ENCODE measurements at places on chromosomes 2 and 18.

GRCh38 chr18:48902856-48903601, 47.7 kb downstream of the SMAD7 start:
- no peak for DNase-seq

- DNase-seq = no peak
Observed at GRCh38 chr18:32803568-32803967, 30.7 kb upstream of the KLHL14 start.

GRCh38 chr2:112110966-112111365, 27.2 kb upstream of the FBLN7 start:
- DNase-seq = no peak

DNA sequence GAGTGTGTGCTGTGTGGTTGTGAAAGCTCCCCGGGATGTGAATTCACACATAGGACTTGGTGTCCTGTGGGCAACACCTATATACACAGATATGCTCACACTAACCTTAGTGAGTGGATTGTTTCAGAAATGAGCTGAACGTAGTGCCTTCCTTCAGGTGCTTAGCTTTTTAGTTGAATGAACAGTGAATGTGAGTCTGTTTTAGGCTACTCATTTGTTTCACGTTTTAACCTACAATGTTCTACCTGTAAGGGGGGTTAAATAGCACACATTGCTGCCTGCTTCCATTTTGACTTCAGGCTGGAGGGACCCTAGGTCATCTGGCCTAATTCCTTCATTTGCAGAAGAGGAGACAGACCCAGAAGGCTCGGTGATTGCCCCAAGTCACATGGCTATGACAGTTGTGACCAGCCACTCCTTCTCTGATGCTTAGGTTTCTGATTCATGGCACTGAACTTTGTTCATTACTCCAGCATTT, 1.0 kb downstream of the PLEK start:
- no peak for DNase-seq

DNA sequence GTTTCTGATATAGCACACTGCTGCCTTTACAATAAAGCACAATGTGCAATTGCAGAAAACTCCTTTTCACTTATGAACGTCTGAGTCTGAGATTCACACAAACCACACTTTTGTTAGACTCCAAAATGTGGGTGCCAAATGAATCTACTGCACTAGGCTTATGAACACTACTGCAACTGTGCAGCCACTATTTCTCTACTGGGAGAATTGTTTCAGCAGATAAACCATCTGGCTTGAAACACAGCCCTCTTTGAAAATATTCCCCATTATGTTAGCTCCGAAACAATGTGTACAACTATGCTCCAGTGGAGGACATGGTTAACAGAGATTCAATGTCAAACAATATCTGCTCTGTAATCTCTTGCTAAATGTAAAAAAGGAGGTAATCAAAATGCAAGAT, 188.7 kb upstream of the ZEB2 start:
- no peak for DNase-seq

GRCh38 chr2:28546242-28546641, 50.4 kb downstream of the PLB1 start:
- no peak for DNase-seq

DNA sequence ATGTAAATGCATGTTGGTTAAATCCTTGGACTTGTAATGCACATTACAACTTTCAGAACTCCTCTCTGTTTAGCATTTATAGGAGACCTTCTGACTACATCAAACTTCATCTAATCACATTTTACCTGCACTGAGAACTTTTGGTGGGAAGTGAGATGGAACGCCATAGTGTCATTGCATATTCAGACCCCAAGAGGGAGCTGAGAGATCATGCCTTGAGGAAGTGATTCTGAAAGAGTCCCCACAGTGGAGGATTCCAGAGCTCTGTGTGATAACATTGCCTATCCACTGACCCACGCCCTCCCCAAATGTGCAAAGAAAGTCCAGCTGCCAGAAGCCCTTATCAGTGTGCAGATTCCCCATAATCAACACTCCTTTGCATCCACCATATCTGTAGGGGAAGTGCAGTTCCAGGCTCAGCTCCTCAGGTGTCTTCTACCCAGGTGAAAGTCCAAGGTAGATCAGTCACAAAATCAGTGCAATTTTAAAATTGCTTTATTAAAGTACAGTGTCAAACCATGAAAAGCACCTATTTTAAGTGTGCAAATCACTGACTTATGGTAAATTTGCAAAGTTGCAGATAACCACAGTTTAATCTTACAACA, 212.4 kb downstream of the RPIA start:
- no peak for DNase-seq

DNA sequence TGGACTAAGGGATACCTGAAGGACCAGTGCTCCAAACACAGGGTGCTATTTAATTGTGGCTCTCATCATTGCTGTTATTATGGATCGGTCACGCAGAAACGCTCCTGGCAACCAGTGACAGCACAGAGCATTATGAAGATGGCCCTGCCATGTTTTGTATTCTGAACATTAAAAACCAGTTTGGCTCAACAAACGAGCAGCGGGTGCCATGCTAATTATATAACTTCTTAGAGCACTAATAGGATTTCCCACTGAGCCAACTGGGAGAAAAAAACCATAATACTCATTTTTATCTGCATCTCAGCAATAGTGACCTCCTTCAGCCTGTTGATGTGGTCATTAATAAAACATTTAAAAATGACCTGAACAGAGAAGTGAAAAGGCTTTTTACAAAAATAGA, 212.8 kb downstream of the STK39 start:
- no peak for DNase-seq

GRCh38 chr2:219658874-219659273, 31.4 kb downstream of the SLC4A3 start:
- no peak for DNase-seq

GRCh38 chr2:60318544-60318943, 234.9 kb downstream of the BCL11A start:
- DNase-seq = no peak

DNA sequence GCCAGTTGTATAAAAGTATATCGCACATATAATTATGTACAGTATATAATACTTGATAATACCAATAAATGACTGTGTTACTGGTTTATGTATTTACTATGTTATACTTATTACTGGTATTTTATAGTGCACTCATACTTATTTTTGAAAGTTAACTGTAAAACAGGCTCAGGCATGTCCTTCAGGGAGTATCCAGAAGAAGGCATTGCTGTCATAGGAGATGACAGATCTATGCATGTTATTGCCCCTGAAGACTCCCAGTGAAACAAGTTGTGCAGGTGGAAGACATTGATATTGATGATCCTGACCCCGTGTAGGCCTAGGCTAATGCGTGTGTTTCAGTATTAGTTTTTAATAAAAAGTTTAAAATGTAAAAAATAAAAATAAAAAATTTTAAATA, 20.3 kb upstream of the ASXL3 start:
- no peak for DNase-seq

DNA sequence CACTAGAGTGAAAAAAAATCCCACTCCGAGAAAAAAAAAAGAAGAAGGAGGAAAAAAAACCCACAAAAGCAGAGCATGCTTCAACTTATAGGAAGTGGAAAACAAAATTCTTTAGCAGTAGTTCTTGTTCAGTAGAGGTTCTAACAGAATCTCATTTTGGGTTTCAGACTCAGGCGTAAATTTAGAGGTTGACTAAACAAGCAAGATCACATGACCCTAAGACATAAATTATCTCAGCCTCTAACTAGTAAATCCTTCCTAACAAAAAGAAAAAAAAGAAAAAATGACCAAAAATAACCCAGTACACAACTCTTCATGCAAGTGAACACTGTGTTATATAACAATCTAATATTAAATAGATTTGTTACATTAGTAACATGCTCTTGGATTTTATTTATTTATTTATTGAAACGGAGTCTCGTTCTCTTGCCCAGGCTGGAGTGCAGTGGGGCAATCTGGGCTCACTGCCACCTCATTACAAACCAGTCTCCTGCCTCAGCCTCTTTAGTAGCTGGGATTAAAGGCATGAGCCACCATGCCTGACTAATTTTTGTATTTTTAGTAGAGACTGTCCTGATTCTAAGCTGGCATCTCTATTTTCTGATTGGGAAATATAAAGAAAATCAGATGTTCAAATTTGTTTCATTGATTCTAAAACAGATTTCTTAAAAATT, 35.4 kb downstream of the PPP4R3B start:
- DNase-seq = no peak

DNA sequence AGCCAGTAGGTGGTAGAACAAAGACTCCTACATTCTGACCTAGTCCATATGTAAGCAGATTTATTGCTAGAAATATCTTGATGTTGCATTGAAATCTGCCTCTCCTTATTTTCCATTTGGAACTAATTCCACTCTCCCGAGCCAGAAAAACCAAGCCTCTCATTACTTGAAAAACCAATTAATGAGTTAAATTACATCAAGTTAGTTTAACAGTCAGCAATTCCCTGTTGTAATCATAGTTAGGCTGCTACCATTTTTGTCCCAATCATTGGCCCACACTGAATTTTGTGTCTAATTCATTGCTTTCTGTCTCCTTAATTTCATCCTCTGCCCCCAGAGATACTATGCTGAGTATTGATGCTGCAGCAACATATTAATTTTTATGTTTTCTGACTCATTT, 168.3 kb upstream of the TNP1 start:
- DNase-seq = no peak

- DNase-seq = no peak
Observed at GRCh38 chr18:27778441-27778840, 398.5 kb downstream of the CDH2 start.

DNA sequence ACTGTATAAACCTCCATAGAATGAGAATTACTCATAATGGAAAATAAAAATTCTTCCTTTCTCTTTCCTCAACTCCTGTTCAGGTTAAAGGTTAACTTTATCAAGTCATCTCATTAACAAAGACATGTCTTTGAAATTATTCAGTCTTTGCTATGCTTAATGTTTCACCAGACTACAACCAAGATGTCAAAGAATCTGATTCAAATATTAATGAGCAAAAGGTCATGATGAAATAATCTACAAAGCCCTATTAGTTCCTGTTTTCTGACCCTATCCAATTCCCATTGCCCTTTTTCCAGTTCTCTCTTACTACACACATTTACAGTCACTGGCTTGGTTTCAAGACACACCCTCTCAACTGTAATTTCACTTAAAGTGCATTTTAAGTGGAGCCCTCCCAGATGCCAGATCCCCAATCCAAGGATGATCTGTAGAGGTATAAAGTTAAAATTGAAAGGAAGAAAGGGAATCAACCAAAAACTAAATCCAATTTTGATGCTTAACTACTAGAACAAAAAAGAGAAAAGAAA, 246.9 kb upstream of the CYP26B1 start:
- no peak for DNase-seq

DNA sequence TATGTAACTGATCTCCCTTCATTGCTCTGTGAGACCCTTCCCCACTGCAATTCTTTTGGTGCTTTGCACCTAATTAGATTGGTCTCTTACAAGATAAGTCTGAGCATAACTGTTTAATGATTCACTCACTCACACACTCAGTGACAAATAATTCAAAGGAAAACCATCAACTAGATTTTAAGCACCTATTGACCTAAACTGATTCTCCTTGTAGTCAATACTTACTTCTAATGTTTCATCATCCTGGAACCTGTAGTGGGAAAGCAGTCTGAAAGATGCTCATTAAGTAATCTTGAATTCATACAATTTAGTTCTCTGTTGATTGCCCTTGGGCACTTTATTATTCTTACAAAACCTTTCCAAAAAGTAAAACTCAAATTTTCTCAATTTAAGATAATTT, 74.3 kb upstream of the COL5A2 start:
- no peak for DNase-seq

GRCh38 chr2:117693154-117693553, 121.3 kb upstream of the DDX18 start:
- no peak for DNase-seq

GRCh38 chr2:146927080-146927711, 917.6 kb upstream of the ACVR2A start:
- no peak for DNase-seq

- DNase-seq = no peak
Observed at GRCh38 chr18:21557607-21558253, 42.8 kb downstream of the ESCO1 start.

- no peak for DNase-seq
Observed at GRCh38 chr18:59760212-59760611, 63.0 kb upstream of the CCBE1 start.

DNA sequence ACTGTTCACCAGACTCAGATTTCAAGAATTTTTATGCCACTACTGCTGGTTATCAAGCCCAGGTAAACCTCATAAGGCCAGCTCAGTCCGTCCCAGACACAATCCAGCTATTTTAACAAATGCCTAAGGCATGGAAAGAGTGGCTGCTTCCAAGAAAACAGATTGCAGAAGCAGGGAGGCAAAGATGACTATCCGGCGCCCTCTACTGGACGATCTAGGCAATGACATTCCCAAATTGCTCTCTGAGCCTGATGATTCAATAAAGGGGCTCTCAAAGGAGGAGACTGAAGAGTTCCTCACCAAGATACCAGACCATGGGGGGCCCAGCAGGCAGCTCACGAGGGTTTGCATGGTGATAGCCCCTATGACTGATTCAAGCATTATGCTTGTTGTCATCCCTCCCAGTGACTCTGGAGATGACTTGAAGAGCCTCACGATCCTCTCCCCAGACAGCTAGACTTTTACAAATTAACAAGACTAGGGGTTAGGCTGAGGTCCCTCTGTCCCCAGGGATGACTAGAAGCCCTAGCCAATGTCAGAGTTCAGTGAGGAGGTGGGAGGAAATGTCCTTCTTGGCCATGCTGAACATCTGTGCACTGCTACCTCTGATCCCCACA, 25.0 kb downstream of the SERPINB8 start:
- DNase-seq = no peak

DNA sequence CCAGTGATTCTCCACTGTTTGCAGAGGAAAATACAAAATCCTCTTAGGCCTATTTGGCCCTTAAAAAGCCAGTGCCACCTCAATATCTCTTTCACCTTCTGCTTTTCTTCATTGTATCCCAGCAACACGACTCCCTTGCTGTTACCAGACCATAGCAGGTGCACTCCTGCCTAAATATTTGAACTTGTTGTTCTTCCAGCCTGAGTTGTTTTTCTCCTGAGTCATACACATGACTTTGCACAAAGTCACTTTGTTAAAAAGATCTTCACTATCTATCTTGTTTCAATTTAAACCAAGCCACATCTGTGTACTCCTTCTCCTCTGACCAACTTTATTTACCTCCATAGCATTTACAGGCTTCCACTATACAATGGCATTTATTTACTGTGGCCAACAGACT, 103.6 kb downstream of the LRRTM4 start:
- DNase-seq = no peak

GRCh38 chr2:119544075-119544938, at the start of gene CFAP221:
Gene CFAP221 (plus strand): TSS chr2:119544449. CDS start chr2:119546132, 1,683 bp downstream.
- DNase-seq = peak; percentile 11

GRCh38 chr2:234058881-234059280, 8.4 kb downstream of the SPP2 start:
- no peak for DNase-seq

- no peak for DNase-seq
Observed at GRCh38 chr2:241563981-241564595, 5.5 kb downstream of the BOK start.

- no peak for DNase-seq
Observed at GRCh38 chr2:206764673-206765241, 371 bp downstream of the MDH1B start.

Data from stimulated activated naive CD4-positive, alpha-beta T cell treated with Interleukin-2 at 50 U/mL for 16 hours (primary cell).